ENCODE measurements at places on chromosomes 1 and 21.

- DNase-seq, result no peak
These were observed 185.0 kb downstream of the MIS18A start for GRCh38 chr21:32093646-32094462.

DNA sequence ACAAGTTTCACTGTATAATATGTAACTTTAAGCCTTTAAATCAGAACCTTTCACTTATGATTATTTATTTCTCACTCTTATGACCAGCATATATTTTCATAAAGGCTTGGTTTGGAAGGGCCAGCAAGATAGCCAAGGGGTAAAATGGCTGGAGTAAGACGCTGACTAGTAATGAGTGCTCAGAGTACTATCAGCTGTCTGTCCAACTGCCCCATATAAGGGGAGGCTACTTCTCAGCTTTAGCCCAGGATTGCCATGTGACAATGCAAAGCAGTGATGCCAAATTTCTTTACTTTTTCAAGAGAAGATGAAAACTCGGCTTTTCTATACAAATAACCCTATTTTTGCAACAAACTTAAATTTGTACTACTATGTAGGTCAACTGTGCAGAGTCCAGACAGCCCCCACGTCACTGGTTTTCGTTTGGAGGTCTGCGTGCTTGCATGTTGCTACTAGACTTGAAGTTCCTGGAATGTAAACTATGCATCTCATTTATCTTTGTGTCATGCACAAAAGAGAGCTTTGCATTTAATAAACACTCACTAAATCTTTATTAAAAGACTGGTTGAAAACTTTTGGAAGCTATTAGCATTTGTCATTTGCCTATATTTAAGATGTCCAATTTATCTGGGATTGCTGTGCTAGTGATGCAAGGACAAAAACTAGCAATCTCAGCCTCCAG is 110.4 kb downstream of the TNFSF18 start:
- DNase-seq, result no peak

DNA sequence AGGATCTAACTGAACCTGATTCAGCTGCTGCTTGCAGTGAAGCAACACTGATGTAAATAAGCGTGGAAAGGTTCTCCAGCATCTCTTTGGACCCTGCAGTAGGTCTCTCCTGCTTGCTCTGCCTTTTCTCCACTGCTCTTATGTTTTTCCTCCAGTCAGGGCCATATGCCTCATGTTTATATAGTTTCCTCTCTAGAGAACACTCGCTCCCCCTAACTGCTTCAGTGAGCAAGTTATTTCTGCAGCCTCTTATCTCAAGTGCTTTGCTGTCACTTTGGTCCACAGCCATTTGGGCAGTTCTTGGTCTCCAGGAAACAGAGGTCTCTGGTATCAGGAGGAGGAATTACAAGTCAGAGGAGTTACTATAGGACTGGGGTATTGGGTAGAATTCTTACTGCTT is 5.3 kb downstream of the PRUNE1 start:
- no peak for DNase-seq

DNA sequence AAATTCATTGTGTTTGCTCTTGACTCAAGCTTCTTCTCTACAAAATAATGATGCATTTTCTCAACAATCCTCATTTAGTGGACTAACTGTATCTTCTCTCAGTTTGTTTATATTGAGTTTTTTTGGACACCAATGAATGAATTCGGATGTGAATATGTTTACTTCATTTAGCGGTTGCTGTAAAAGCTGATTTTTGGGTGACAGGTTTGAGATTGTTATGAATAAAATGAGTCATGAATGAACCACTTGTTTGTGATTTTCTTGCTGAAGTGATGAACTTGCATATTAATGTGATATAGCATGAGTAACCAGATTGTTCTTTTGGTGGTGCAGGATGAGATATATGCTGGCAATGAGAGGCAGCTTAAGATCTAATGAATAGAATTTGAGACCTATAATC is 3.1 kb downstream of the DNM3 start:
- DNase-seq, result no peak

DNA sequence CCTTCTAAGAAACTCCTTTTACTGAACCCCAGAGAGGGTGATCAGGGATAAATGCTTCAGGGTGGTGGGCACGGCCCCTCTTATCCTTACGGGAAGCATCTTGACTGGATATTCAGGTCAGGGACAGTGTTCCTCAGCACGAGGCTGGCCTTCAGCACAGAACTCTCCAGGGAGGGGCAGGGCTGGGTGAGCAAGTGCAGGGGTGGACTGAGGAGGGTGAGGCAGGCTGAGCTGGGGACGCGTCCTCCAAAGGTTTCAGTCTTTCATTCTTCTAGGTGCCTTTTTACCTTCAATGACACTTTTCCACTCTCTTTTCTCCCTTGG is 52.3 kb downstream of the RASSF5 start:
- no peak for DNase-seq

GRCh38 chr1:183514235-183514634 is 41.9 kb downstream of the SMG7 start:
- no peak for DNase-seq

DNA sequence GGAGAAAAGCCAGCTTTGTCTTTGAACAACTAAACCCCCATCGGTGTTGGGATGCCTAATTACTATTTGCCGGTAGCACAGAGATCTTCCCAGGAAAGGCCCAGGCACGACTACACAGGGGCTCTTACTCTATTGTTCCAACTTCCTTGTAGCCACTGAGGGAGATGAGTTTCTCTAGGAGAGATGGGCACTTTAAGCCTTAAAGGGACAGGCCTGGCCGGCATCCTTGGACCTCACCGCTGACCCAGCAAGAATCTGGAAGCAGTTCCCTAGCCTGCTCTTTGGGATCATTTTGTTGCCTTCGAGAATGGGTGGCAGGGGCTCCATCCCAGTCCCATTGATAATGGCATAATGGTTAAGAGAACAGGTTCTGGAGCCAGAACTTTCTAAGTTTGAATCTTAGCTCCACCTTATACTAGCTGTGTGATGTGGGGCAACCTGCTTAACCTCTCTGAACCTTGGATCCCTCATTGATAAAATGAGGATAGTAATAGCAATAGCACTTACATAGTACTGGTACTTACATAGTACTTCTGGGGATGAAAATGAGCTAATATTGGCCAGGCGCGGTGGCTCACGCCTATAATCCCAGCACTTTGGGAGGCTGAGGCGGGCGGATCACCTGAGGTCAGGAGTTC is 239.1 kb upstream of the TMEM51 start:
- no peak for DNase-seq

GRCh38 chr21:25491267-25491666 is 116.0 kb downstream of the MRPL39 start:
- no peak for DNase-seq

GRCh38 chr1:247415423-247416361 is at the start of gene NLRP3:
NLRP3 (plus strand) TSS chr1:247416173; CDS start chr1:247418801, 2,628 bp downstream.
- DNase-seq, result no peak

- no peak for DNase-seq
These were observed 177.7 kb upstream of the HP1BP3 start for GRCh38 chr1:20964540-20965484.

- peak; percentile 12 for DNase-seq
These were observed 35.6 kb downstream of the DHCR24 start for GRCh38 chr1:54851406-54851805.

DNA sequence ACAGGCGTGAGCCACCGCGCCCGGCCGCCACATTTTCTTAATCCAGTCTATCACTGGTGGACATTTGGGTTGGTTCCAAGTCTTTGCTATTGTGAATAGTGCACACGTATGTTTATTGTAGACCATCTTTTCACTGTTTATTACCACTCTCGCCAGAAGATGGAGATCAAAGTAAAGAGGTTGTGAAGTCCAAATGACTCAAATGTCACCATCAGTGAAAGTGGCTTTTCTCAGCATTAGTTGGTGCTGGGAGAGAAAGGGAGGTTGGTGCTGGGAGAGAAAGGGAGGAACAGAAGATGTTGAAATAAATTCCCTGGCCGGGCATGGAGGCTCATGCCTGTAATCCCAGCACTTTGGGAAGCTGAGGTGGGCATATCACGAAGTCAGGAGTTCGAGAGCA is 10.4 kb upstream of the UHMK1 start:
- no peak for DNase-seq

- DNase-seq, result peak; percentile 69
These were observed 22.9 kb upstream of the NDC1 start for GRCh38 chr1:53860967-53861411.

- DNase-seq, result no peak
These were observed 10.2 kb upstream of the CHI3L2 start for GRCh38 chr1:111217183-111217910.

DNA sequence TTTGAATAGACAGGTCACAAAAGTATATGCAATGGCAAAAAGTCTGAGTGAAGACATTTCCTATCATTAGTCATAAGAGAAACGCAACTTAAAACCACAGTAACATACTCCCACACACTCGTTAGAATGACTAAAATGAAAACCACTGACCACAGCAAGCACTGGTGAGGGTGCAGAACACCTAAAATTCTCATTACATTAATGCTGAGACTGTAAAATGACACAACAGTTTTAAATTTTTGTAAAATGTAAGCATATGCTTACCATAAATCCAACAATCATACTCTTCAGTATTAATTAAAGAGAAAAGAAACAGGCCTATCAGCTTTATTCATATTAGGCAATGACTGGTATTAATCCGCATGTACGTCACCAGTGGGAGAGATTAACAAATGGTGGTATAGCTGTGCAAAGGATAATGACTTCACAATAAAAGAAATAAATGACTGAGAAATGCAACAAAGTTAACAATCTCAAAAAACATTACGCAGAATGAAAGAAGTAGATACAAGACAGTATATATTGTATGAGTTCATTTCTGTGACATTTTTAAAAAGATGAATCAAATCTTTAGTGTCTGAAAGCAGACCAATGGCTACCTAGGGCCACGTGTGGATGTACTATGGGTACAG is 253.5 kb downstream of the AKT3 start:
- no peak for DNase-seq

DNA sequence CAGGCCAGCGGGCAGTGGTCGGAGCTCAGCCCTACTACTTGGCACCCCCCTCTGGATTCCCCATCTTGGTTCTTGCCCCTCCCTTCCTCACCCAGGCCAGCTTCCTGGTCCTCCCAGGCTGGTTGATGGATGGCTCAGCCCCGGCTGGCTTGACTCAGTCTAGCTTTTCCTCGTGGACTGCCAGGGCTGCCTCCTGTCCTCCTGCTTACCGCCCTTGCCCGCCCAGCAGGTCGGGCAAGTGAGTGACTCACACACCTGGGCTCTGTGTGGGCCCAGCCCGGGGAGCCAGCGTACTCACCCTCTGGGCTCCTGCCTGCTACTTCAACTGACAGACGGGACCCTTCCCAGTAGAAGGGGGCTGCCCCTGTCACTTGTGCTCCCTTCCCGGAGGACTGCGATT is 19.5 kb upstream of the ARHGEF10L start:
- no peak for DNase-seq

- DNase-seq, result no peak
These were observed 8.8 kb upstream of the RNPC3 start for GRCh38 chr1:103516693-103517092.

DNA sequence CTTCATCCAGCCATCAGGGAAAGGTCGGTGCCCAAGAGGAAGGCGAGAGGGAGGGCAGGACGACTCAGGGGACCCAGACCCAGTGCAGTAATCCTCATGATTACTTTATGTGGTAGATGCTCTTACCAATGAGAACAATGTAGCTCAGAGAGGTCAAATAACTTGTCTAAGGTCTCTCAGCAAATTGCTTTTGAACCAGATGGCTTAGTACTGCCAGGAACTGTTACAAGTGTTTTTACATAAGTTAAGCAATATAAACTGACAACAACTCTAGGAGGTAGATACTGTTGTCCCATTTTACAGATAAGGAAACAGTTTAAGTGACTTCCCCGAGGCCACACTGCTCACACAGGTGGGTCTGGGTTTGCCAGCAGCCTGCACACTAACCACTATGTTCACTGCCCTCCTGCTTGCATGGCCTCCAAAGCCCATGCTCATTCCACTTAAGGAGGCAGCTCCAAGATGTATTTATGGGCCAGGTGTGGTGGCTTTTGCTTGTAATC is 111.7 kb downstream of the LACTBL1 start:
- no peak for DNase-seq

DNA sequence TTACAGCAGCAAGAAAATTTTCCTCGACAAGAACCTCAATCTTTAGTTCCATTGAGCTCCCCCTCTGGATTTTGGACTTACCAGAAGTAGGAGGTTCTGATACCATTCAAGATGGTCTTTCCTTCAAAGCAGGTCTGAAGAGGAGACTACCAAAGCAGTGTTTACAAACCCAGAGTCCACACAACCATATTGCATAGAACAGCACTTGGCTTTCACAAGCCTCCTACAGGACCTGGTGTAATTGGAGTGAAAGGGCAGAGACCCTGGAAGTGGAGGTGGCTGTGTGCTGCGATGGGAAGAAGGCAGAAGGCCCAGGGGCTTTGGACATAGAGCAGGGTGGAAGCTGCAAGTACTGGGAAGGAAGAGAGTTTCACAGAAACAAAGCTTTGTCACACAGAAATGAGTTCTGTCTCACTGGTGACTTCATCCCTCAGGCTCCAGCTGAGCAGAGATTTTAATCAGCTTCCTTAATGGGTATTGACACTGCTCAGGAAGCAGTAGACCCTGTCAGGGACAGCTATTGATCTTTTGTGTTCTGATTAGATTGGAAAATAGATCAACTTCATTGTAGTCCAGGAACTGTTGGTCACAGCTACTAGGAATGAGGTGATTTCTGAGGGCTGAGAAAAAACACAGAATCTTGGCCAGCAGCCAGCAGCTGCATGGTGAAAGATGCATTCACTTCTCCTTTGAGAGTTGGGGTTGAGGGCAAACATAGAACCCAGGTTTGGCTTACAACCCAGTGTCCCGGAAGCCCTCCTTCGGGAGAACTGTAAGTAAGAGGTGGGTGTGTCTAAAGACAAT is 124.0 kb downstream of the SYT2 start:
- DNase-seq, result no peak

DNA sequence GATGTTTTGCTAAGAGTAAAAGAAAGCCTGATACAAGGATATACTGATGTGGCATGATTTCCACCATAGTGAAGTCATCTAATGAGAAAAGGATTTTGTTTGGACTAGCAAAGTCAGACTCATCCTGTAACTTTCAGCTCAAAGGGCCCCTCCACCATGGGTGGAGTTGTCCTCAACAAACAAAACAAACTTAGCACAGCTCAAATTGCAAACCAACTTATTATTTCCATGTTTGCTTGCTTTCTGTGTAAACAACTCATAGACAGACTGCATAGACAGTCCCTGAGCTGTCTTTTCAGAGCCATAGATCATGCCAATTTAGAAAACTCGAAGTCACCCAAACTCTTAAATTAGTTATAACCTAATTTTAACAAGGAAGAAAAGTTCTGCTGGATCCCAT is 69.4 kb upstream of the VAV3 start:
- no peak for DNase-seq

GRCh38 chr1:182430263-182431068 is 19.5 kb upstream of the RGSL1 start:
- DNase-seq, result no peak

- DNase-seq, result no peak
These were observed 53.3 kb upstream of the ZC3H11B start for GRCh38 chr1:219666242-219666641.

GRCh38 chr1:43947874-43948437 is 1.2 kb downstream of the IPO13 start:
- no peak for DNase-seq

- no peak for DNase-seq
These were observed 37.3 kb upstream of the STUM start for GRCh38 chr1:226511296-226511695.

GRCh38 chr1:51276286-51276685 is 40.2 kb downstream of the RNF11 start:
- DNase-seq, result no peak
